GM03348 (cell line): ENCODE measurements at places on chromosomes 2 and 18.

DNA sequence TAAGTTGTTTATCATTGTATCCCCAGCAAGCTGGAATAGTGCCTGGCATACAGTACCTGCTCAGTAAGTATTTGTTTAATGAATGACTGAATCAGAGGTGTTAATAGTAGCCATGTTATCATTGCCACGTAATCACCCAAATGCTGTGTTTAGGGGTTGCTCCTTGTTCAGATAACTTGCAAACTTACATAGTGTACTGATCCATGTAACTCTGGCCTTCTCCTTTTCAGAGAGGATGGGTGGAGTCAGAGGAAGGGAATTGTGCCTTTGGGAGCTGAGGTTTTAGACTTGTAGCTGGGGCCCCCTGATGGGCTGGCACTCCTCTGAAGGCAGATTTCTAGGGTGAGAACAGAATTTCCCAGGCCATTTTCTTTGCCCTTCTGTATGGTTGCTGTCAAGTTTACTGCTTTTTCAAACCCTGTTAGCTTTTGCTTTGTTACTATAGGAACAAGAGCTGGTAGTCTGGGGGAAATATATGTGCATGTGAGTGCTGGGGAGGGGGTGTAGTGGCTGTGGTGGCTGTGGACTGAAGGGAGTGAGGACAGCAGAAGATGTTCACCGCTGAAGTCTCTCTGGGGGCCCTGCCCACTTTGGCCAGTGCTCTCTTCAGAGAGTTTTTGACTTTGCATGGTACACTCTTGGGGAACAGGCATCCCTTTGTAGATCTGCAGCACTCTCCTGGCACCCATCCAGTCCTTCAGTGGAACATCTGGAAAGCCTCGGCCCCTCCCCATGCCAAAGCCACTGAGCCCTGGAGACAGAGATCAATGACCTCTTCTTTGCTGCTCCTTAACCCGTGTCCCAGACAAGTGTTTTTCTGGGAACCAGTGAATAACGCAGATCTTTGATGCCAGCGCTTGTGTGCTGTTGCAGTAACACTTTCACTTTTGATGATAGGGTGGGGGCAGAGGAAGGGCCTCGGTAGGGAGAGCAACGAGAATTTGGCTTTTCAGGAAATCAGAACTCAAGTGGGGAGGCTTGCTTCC is 209.0 kb downstream of the PRKCE start:
- DNase-seq = peak; percentile 54

DNA sequence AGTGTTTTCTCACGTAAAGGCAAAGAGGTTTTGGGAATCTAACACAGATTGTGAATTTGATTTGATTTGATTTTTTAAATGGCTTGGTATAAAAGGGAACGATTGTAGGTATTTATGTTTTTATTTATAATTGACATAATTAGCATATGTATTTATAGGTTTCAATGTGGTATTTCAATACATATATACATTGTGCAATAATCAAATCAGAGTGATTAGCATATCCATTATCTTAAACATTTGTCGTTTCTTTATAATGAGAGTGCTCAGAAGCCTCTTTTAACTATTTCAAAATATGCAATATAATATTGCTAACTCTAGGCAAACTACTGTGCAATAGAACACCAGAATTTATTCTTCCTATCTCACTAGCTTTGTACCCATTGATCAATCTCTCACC is 35.1 kb upstream of the CDH2 start:
- DNase-seq = no peak

DNA sequence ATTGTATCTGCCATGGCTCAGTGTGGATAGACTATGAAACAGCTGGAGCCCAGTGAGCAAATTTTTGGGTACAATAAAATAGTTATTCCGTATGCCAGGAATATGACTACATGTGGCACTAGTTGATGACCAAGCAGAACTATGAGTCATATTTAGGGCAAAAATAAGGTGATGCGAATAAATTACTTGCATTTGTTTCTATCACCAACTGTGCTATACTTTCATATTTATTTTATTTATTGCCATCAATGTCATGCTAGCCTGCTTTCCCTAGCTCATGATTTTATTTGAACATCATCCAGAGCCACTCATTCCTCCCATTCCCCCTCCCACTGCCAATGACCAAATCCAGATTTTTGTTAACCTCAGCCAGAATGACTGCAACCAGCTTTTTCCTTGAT is 13.3 kb upstream of the FAP start:
- DNase-seq = peak; percentile 59

DNA sequence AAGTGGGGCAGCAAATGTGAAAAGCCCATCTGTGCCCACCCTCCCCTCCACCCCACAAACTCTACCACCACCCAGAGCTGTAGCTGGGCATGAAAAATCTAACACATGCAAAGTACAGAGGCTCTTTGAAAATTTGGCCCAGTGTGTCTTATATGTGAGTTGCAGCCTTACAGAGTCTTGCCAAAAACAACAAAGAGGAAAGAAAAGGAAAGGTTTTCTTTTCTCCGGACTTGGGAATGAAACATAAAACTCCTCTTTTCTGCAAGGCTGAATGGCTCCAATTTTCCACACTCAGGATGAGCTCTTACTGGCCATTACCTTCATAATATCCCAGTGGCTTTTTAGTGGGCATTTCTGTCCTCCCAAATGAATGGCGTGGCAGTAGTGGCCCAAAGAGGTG is 27.9 kb upstream of the POU3F3 start:
- DNase-seq = no peak

GRCh38 chr2:145066856-145067548 is 547.1 kb upstream of the ZEB2 start:
- peak; percentile 18 for DNase-seq

GRCh38 chr2:205903549-205904129 is 182.3 kb downstream of the INO80D start:
- no peak for DNase-seq

DNA sequence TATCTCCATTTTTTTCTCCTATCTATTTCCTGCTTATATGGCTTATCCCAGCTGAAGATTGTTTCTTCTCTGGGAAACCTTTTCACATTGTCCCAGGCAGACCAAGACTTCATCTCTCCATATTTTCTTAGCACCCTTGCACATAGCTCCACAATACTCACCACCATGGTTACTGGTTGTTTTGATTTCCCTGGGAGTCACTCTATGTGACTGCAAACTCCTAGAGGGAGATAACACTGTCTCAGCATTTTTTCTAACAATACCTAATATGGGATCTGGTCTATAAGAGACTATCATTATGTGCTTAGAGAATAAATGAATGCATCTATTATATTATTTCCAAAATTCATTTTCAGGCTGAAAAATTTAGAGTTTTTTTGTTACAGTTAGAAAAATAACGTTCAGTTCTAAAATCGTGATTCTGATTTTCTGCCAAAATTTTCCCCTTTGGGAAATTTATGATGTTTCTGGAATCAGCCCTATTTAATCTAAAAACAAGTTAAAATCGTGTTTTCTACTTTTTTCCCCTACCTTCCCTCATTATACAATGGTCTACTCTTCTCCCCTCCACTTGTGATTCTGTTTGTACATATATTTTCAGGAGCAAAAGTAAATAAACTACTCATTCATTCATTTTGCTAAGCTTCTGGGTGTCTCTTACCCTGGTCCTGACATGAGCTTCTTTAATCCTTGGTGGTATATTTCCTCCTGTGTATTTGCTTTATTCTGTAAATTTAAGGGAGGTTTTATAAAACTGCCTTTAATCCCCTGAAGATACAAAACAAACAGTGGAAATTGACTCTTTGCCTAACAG is 95.4 kb downstream of the HNMT start:
- DNase-seq = no peak

DNA sequence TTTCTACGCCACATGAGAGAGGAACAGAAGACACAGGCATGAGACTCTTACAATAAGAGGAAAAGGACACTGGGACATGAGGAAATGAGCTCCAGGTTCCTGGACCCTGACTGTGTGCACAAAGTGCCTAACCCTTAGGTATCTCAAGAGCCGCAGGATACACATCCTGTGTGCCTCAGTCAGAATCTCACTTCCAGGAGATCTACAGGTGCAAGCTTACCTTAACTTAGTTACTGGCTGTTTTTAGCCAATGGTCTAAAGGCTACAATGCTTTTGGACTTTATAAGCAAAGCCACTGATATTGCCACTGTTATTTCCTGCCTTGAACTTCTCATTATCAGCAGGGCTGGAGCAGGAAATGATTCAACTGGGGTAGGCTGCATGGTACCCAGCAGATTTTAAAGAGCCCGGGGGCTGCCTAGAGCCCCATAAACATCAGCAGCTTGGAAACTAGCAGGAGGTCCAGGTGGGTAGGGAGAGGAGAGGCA is 254.4 kb downstream of the ZNF521 start:
- no peak for DNase-seq

- DNase-seq = peak; percentile 66
Observed at GRCh38 chr2:203453858-203454451, 81.1 kb downstream of the RAPH1 start.

- no peak for DNase-seq
Observed at GRCh38 chr18:50721451-50722120, 98.2 kb downstream of the MRO start.

DNA sequence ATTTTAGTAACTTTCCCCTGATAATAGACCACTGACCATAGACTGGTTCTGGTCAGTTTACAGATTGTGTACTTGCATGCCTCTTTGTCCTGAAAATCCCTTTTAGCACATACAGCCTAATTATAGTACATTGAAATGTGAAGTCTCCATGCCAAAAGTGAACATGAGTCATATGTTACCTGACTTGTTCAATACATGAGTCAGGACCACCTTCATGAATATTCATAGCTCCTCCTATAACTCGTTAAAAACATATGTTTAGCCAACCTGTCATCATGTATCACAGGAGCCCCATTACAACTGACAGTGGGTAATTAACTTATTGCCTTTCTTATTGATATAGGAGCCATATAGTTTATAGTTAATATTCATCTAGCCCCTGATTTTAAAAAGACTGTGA is 78.6 kb downstream of the SH3YL1 start:
- DNase-seq = no peak
